WERI-Rb-1 (cell line): ENCODE measurements at places on chromosomes 16 and 17.

- no peak for DNase-seq
These were observed 3.2 kb upstream of the KRT10 start for GRCh38 chr17:40825599-40825998.

DNA sequence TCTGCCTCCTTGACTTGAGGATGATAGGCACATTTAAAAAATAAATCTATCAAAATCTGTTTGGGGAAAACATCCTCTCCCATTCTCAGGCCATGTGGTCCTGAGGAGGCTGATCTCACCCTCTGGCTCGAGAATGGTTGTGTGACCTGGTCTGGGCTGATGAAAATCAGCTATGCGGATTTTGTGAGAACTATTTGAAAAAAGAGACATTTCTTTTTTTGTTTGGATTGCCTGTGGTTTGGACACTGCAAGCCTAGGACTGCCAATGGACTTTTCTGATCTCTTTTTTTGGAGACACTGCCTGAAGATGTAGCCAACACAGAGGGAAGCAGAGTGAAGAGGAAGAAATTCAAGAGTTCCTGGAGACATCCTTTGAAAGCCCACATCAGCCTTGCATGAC, 145.9 kb downstream of the HS3ST3B1 start:
- DNase-seq: no peak

DNA sequence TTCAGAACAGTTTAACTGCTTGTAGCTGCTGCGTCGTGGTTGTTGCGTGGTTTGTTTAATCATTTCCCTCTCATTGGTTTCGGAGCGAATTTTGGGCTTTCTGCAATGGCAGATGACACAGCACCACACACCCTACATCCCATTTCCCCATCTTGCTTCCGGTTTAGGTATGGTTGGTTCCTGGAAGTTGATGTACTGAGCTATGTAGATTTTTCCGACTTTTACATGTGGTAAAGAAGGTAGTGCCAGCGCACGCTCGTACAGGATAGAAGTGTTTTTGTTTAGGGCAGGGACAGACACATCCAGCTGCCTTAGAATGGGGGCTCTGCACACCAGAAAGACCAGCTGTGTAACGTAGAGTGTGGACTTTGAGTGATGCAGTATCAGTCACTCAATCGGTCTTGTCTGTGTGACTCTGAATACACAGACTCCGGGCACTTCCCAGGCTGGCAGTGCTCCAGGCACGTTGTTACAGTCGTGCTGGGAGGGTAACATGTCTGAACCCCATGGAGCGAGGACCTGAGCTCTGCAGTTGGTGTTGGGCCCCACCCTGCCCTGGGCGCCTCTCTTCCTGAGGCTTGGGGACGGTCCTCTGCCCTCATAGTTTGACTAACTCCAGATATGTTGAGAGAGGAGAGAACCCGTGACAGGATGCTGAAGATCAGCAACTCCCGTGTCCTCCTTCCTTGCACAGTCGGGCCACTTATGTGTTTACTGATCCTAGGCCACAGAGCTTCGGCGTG, 172.0 kb upstream of the CHMP6 start:
- DNase-seq: no peak

DNA sequence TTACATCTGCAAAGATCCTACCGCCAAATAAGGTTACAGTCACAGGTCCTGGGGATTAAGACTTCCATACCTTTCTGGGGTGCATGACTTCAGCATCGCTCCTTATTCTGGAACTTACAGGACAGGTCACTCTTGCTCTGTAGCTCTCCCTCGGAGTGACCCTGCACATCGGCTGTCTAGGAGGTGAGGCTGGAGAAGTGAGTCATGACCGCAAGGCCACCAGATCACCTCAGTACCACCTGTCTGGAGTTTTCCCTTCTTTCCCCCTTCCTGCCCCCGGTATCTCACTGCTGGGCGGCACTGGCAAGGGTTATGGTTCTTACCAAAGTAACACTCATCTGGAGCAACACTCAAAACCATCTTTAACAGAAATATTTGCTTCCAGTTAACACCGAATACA, 374.8 kb downstream of the SLC39A11 start:
- DNase-seq: no peak

GRCh38 chr17:8654822-8655221, 24.3 kb upstream of the MYH10 start:
- no peak for DNase-seq
